Glomerular endothelial cell (primary cell): ENCODE measurements at places on chromosomes 4 and X. TPM values are rescaled to one million over a fixed set of nuclear protein-coding genes. Genes with fewer than 3 reads are reported as not detected.

GRCh38 chr4:121339307-121339706, 41.5 kb downstream of the QRFPR start:
- no peak for DNase-seq

PLP2 gene
- total RNA-seq: 50.4 and 50.9 TPM in 2 replicates

DNA sequence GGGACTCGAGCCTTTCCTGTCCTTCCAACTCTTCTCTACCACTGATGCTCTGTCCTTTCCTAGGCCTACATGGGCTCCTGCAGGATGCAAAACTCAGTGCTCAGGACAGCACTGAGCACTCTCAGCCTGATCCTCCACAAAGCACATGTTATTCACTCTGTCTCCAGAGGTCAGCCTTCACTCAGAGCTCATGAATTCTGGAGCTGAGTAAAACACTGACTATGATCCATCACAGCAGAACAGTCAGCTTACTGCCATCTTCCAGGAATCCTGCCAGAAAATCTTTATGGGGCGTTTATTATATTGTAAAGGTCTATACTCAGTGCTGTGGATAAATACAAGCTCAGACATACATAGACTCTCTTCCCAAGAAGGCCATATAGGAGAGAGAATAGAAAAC, 121.5 kb upstream of the CPEB2 start:
- no peak for DNase-seq

DNA sequence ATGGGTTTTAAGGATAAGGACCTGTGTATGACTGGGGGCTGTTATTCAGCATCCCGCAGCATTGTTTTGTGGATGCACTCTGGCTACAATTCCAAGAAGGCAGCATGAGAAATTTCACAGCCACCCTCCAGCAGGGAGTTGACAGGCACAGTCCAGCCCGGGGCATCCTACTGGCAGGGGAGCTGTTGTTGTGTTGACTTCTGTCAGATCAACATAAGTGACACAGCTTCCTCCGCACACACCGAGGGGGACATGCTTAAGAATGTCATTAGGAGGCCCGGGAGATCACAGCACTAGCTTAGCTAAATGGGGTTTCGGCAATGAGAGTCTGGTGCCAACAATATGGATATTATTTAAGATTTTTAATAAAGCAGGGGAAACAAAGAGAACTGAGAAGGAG, 326.5 kb downstream of the ASMT start:
- DNase-seq: no peak

DNA sequence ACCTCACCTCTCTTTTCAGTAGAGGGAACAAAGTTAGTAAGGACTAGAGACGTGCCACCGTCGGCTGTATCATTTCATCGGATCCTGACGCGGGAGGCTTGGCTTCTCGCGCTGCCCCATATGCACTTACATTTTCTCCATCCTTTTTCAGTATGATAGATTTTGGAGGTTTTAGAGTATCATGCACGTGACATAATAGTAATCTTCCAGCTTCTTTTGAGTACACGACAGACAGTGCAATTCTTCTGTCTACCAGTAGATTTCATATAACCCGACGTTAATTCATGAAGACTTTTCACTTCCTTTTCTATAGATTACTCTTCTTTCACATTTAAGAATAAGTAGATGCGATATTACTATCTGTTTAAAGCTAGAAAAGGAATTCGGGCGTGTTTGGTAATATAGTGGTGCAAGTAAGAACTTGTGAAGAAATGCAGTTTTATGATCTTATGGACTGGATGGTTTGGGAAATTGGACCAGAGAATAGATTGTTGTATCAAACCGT, 1.0 kb downstream of the CDS1 start:
- no peak for DNase-seq

DNA sequence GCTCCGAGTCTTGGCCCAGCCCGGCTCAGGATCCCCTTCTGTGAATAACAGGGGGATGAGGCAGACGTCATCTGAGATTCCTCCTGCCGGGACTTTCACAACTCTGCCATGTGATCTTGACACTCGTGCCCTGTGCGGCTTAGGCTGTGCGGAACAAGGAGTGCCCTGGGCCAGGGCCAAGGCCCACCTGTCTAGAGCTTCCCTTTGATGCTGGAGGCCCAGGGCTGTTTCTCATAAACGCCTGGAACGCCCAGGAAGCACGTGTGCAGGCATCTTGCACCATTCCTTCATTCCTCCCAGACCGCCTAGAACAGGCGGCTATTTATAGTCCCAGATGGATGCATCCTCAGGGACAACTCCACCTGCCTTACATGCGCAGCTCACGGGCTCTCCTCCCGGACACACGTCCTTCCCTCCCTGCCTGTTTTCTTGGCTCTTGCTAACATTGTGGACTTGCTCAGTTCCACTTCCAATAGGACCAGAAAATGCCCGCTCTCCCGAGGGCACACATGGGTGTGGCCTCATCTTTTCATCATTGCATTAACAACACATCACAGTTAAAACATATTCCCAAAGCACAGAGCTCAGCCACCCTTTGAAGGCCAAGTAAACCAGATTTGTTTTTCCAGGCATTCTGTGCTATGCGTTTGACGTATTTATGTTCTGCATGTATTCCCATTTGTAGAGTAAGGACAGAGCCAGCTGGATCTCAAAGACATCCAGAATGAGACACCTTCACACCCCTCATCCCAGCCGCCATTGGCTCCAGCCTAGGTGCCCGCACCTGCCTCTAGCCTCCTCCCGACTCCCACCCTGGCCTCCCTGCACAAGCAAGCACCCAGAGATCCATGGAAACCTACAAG, 57.2 kb downstream of the ABLIM2 start:
- DNase-seq: no peak

- DNase-seq: no peak
Observed at GRCh38 chr4:5882947-5883346, 9.9 kb downstream of the CRMP1 start.

GRCh38 chr4:152738827-152739226, 40.7 kb downstream of the TIGD4 start:
- DNase-seq: no peak

- no peak for DNase-seq
Observed at GRCh38 chrX:55490974-55491373, 1.3 kb upstream of the USP51 start.

GRCh38 chrX:27307546-27307945, 155.6 kb downstream of the PPP4R3C start:
- DNase-seq: no peak

- DNase-seq: no peak
Observed at GRCh38 chrX:41591906-41592305, 96.9 kb upstream of the GPR34 start.

GRCh38 chr4:123349421-123350190, 47.0 kb upstream of the SPRY1 start:
- DNase-seq: no peak

GRCh38 chr4:69697536-69698242, 44.6 kb upstream of the UGT2A1 start:
- DNase-seq: no peak

GRCh38 chr4:127548990-127549925, 83.5 kb upstream of the INTU start:
- DNase-seq: no peak

C4orf54 gene
- total RNA-seq: 0.18 and 0.53 TPM in 2 replicates

DNA sequence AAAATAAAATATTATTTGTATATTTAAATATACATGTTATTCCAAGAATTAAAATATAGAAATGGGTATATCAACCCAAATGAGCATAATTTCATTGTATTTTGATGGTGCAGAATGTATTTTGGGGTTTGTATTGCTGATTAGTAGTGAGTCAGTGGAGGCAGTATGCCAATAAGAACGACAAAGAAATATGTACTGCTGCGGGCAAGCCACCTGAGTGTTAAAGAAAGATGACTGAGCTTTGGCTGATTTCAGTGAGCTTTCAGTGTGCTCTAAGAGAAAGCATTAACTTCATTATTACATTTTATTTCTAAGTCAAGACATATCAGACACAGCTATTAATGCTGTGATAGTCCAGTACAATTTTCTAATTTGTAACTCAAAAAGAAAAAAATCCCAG, 297.8 kb downstream of the ANK2 start:
- DNase-seq: no peak

DNA sequence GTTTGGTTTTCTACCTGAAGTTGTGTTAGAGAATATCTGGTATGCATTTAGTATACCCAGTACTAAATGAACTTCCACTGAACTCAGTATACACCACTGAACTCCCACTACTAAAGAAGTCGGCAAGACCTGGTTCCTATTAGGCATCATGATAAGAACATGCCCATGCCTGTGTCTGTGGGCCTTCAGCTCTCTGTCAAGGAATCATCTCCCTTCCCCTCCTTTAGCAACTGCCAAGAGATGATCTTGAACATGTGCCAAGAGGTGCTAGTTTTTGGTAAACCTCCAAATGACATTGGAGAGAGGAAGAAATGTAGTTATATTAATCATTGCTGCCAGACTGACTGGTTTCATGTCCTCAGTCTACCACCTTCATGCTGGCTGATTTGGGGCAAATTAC, 113.2 kb downstream of the ATP10D start:
- no peak for DNase-seq

TLR7 gene
- total RNA-seq: not detected in 2 replicates

GRCh38 chr4:27881705-27882104, 1021.1 kb downstream of the STIM2 start:
- no peak for DNase-seq

GRCh38 chr4:176439611-176440010, 119.8 kb downstream of the SPCS3 start:
- DNase-seq: peak; percentile 14

DNA sequence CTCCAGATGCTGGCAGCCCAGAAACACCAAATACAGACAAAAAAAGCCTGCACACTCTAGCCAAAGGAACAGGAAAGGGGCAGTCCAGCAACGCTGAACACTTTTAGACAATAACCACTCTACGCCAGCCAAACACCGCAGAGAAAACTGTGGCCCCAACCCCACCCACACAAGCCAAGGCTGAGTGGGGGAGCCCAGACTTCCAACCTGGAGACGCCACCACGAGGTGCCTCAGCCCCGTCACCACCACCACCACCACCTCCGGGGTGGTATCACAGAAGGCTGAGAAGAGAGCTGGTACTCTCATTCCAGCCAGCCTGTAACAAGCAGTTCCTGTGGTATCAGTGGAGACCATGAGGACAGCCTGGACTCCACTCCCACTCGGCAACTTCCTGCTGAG, 22.8 kb downstream of the MEPE start:
- DNase-seq: no peak

- DNase-seq: no peak
Observed at GRCh38 chrX:72115380-72115779, 16.3 kb downstream of the RTL5 start.

CENPVL3 gene
- total RNA-seq: not detected in 2 replicates

- DNase-seq: no peak
Observed at GRCh38 chr4:98664959-98665358, 6.5 kb upstream of the TSPAN5 start.

GRCh38 chr4:793093-793861, 32.7 kb downstream of the CPLX1 start:
- DNase-seq: no peak

DNA sequence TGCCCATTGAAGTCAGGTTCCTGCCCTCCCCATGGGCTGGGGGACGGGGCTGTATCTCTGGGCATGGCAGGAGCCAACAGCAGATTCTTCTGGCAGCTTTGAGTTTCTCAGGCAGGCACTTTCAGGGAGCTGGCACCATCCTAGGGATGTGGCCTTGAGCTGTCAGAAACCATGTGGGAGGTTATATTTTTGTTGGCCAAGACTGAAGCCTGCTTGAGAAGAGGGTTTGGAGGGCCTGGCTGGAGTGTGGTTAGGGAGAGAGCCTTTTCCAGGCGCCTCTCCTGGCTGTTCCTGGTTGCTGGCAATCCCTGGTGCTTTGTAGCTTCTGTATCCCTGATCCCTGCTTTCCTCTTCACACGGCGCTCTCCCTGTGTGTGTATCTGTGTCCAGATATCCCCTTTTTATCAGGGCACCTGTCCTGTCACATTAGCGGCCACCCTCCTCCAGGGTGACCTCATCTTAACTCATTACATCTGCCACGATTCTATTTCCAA, 30.6 kb upstream of the SORCS2 start:
- no peak for DNase-seq

- DNase-seq: peak; percentile 50
Observed at GRCh38 chr4:4574792-4575191, 32.9 kb upstream of the STX18 start.

STARD8 gene
- total RNA-seq: 7.5 and 12.7 TPM in 2 replicates

GRCh38 chrX:11528623-11529022, 137.1 kb downstream of the ARHGAP6 start:
- no peak for DNase-seq

GRCh38 chrX:153631907-153632594, 15.0 kb upstream of the DUSP9 start:
- no peak for DNase-seq
